ENCODE measurements at places on chromosomes 4 and X.

DNA sequence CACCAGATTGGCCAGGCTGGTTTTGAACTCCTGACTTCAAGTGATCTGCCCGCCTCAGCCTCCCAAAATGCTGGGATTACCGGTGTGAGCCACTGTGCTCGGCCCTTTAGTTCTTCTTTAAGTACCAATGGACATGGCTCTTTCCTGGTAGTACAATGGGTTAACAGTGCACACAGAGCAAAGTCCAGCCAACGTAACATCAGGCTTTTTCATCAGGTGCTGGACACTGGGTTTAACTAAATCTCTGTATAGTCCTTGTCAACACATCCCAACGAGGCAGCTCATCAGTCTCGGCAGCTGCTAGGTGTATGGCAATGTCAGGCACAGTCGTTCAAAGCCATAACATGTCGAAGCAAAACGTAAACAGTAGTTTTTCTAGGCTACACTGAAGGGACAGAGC is 93.8 kb downstream of the HDAC8 start:
- no peak for DNase-seq

GRCh38 chr4:39609454-39609931 is 29.2 kb downstream of the SMIM14 start:
- no peak for DNase-seq

GRCh38 chrX:12301288-12301687 is 163.0 kb downstream of the FRMPD4 start:
- DNase-seq: no peak

- DNase-seq: peak; percentile 65
These were observed 2.3 kb downstream of the JADE1 start for GRCh38 chr4:128811571-128812441.

- no peak for DNase-seq
These were observed 145.6 kb upstream of the SCML1 start for GRCh38 chrX:17591741-17592110.

GRCh38 chr4:112312610-112313239 is 15.6 kb downstream of the ALPK1 start:
- DNase-seq: no peak
